Non-pigmented ciliary epithelial cell (primary cell): ENCODE measurements at places on chromosomes 3 and 15.
A peak's percentile ranks its signal among the peaks of the same experiment; 100 is the strongest.

GRCh38 chr15:71538181-71538580, 272.2 kb upstream of the NR2E3 start:
- no peak for DNase-seq

- DNase-seq: peak; percentile 70
Measured at GRCh38 chr3:112640930-112641801, at the start of gene CCDC80. Gene CCDC80 (minus strand): TSS chr3:112641143. CDS start chr3:112639905, 1,238 bp downstream.

- DNase-seq: no peak
Measured at GRCh38 chr3:123869165-123869564, 15.0 kb downstream of the MYLK start.

GRCh38 chr3:21544076-21544462, 206.9 kb downstream of the ZNF385D start:
- DNase-seq: no peak

DNA sequence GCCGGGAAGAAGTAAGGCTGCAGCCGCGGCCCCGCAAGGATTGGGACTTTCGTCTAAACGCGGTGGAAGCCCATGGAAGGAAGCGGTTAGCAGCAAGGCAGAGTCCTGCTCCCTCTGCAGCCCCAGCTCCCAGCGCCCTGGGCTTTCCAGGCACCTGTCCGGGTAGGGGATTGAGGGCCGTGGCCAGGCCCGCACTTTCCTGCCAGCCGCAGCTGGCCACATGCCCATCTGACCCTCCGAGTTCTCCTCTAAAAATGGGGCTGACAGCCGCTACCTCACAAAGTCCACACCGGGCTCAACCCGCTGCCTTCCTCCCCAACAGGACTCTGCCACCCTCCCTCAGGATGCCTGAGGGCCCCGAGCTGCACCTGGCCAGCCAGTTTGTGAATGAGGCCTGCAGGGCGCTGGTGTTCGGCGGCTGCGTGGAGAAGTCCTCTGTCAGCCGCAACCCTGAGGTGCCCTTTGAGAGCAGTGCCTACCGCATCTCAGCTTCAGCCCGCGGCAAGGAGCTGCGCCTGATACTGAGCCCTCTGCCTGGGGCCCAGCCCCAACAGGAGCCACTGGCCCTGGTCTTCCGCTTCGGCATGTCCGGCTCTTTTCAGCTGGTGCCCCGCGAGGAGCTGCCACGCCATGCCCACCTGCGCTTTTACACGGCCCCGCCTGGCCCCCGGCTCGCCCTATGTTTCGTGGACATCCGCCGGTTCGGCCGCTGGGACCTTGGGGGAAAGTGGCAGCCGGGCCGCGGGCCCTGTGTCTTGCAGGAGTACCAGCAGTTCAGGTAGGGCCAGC, 1.9 kb downstream of the NEIL1 start:
- no peak for DNase-seq

DNA sequence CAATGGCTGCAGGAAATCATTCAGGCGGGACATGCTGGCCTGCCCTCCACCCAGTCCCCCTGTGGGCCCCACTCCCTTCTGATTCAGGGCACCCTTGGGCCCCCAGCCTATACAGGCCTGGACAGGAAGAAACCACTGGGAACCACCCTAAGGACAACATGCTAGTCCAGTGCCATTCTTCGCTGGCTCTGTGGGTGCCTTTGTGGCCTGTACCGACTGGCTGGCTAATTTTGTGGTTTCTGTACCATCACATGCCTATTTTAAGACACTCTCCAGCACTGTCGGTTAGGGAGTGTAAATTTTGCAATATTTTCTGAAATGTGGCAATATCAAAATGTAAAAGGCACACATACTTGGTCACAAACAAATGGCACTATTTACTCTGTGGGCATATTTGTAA, 61.4 kb upstream of the POLG start:
- no peak for DNase-seq

DNA sequence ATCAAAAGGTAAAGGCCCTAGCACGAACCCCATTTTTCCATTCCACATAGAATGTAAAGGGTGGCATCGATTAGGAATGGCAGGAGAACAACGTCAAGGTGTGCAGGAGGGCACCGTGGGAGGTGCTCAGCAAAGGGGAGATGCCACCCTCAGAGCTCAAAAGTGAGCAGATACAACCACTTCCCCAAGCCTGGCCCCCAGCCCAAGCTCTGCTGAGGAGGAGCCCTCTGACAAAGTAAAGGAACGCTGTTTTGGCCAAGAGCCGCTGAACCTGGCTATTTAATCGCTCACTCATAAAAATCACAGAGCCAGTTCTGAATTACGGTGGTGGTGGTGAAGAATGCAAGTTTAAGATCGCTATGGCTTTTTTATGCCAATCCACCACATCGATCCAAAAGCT, 12.4 kb downstream of the GNB5 start:
- DNase-seq: no peak

GRCh38 chr3:123841476-123842238, 42.5 kb downstream of the MYLK start:
- DNase-seq: peak; percentile 37

GRCh38 chr3:153767601-153768560, 353.3 kb upstream of the ARHGEF26 start:
- DNase-seq: no peak

- no peak for DNase-seq
Measured at GRCh38 chr15:68277131-68277602, 378 bp upstream of the FEM1B start.

DNA sequence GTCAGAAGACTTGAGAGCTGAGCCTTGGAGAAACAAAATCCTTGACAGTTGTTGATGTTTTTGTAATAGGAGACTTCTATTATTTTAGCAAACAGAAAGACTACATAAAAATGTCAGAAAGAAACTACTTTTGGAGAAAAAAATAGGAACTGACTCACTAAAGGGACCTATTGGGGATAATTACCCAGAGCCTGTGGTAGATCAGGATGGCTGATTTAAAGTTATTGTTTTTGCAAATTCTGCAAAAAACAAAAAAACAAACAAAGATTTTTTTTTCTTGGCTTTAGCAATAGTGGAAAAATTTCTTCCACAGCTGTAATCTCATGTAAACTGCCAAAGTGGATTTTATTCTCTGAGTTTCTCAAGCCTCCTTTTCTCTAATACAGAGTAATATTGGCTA, 101.5 kb upstream of the SATB1 start:
- no peak for DNase-seq

- DNase-seq: no peak
Measured at GRCh38 chr3:187719628-187720336, 17.4 kb upstream of the RTP2 start.

GRCh38 chr3:194283221-194284006, 67.7 kb downstream of the CPN2 start:
- DNase-seq: no peak

DNA sequence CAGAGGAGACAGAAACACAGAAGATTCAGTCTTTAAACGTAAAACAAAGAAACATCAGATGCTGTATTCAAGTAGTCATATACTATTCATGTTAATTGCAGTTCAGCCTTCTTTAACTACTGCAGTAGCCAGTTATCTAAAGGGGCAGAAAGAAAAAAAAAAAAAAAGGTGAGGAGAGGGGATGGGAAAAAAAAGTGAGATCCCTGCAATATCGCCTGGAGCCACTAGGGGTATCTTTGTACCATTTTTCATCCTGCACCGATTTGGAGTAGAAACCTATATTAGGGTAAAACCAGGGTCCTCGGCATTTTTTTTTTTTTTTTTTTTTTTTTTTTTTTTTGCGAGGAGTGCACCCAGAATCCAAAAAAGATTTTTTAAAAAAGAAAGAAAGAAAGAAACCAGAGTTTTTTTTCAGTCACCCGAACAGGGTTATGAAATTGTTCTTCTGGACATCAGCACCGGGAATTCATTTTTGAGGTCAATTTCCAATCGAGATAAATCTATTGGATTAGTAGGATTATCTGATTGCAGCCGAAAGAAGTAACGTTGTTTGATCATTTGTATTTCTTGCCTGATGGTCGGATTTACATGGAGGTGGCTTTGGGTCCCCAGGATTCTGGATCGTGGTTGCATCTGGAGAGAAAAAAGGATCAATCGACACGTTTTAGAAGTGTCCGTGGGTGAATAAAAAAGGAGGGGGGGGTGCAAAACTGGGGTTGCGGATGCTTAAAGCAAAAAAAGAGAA, 186.7 kb downstream of the NLGN1 start:
- no peak for DNase-seq

DNA sequence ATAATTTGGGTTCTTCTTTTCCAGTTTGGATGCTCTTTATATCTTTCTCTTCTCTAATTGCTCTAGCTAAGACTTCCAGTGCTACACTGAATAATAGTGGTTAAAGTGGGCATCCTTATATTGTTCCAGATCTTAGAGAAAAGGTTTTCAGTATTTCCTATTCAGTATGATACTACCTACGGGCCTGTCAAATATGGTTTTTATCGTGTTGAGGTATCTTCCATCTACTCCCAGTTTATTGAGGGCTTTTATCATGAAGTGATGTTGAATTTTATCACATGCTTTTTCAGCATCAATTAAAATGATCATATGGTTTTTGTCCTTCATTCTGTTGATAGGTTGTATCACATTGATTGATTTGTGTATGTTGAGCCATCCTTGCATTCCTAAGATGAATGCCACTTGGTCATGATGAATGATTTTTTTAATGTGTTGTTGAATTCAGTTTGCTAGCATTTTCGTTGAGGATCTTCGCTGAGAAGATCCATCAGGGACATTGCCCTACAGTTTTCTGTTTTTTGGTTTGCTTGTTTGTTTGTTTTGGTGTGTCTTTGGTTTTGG, 3.0 kb upstream of the LRRC34 start:
- no peak for DNase-seq

GRCh38 chr3:58535531-58536500, 1.2 kb downstream of the ACOX2 start:
- DNase-seq: no peak

DNA sequence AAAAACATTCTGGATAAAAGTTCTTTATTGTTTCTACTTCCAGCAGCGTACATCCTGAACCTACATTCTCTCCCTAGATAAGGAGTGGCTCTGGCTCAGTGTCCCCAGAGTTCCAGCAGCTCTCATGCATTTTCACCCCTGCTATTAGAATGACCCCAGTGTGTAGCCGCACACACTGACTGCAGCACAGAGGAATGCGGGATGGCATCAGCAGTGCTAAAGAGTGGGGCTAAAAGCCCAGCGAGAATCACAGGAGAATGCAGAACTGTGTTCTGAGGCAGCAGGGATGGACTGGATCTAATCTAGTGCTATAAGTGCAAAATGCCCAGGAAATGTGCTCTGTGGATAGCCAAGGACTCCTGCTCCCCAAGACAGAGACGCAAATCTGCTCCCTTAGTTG, 66.4 kb upstream of the TJP1 start:
- DNase-seq: peak; percentile 71

DNA sequence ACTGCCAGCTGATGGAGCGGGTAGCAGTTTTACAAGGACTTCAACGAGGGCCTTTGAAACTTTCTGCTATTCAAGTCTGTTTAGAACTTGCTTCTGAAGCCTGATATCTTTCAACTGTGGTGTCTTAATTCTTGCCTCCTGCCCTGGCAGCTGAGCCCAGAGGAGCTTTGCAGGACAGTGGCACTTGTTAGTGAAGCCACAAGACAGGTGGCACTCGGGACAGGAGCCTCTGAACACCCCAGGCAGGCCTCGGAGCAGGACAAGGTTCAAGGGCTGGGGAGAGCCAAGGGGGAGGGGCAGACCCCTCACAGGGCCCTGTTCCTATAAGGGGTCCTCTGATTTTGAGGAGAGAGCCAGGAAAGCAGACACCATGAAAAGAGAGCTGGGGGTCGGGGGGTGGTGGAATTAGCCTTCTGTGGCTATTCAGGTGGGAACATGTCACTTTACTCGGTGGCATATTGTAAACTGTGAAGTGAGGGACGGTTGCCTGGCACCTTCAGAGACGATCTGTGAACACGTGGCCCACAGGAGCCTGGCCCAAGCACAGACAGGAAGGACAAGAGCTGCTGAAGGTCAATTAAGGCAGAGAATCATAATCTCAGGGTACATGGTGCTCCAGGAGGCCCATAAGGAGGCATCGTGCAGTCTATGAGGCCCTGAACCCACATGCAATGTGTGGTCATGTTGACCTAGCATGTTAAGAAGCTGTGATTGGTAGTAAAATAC, 30.1 kb upstream of the KY start:
- DNase-seq: no peak

DNA sequence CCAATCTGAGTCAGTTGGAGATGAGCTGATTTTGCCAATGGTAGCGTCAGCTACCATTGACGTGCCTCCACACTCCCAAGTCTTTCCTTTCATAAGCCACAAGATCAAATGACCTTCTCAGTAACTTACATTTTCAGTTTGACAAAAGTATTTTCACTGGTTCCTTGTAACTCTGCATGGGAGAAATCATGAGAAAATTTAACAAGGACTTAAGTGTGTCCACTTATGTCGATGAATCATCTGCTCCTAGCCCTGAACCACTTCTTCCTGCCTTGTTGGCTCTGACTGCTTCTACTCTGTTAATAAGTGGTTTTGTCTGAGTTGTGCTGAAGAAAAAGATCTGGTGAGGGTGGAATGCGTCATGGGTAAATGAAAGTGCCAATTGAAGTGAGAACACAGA, 101.2 kb downstream of the NFKBIZ start:
- peak; percentile 87 for DNase-seq

DNA sequence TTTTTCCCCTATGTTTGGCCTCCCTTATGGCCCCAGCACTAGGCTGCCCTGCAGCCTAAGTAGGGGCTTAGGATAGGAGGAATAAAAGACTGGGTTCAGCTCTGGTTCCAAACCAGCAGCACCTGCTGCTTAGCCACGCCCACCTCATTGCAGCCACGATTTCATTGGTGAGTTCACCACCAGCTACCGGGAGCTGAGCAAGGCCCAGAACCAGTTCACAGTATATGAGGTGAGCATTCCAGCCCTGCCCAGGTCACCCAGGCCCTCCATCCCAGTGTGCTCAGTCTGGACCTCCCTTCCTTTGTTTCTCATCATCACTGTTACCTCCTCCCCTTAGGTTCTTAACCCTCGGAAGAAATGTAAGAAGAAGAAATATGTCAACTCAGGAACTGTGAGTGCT, 11.5 kb downstream of the CPNE9 start:
- DNase-seq: no peak

GRCh38 chr3:4380013-4380412, 76.8 kb downstream of the SETMAR start:
- DNase-seq: no peak

DNA sequence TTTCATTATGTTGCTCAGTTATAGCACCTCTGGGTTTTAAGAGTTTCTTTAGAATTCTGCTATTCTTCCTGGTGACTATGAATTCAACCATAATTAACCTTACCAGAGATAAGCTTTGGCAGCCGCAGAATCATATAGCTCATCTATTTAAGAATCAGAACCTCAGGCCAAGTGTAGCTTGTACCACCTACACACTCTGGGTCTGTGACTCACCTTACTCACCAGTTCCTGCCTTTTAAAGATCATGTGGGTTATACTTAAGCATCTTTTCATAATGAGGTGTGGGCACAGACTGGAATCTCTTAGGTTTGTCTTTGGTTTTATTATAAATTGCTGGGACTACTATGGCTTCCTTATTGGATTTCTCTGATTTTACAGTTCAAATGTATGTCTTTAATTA, 21.9 kb downstream of the CDV3 start:
- DNase-seq: no peak

GRCh38 chr15:48872632-48873031, 5.3 kb upstream of the EID1 start:
- DNase-seq: no peak
